Cerebellar nuclear complex (tissue), 1 donor: ENCODE measurements at places on chromosomes 7 and 10.

- no peak for DNase-seq
These were observed 24.3 kb upstream of the ITGB8 start for GRCh38 chr7:20306180-20306946.

- no peak for DNase-seq
These were observed 200.5 kb downstream of the MDFIC start for GRCh38 chr7:115122388-115122787.

DNA sequence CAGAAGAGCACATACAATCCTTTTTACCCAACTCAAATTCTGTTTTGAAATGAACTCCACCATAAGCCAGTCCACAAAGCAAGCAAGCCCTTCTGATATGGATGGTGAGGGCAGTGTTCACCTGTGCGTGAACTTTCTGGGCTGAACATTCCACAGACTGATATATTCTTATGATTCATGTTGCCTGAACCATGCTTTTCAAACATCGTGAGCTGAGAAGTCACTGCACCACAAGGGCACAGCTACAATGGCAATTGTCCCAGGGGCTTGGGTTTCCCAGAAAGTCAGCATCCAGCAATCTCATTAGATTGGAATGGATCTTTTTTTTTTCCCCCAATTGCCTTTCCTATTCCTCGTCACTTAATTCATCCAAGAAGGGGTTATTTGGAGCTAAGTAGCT lies 86.9 kb upstream of the ZNF438 start:
- DNase-seq = no peak

- DNase-seq = no peak
These were observed 66.1 kb downstream of the LSMEM1 start for GRCh38 chr7:112546723-112547513.
